GDM1 (cell line): ENCODE measurements at places on chromosomes 3 and 15.

- no peak for DNase-seq
These were observed 41.1 kb downstream of the TNFAIP8L3 start for GRCh38 chr15:51053571-51053970.

- no peak for DNase-seq
These were observed 31.4 kb upstream of the NOX5 start for GRCh38 chr15:68982976-68983563.

GRCh38 chr3:35183927-35184675, 455.2 kb upstream of the ARPP21 start:
- DNase-seq: no peak

GRCh38 chr15:88401996-88402656, 65.1 kb downstream of the MRPL46 start:
- DNase-seq: peak; percentile 64

DNA sequence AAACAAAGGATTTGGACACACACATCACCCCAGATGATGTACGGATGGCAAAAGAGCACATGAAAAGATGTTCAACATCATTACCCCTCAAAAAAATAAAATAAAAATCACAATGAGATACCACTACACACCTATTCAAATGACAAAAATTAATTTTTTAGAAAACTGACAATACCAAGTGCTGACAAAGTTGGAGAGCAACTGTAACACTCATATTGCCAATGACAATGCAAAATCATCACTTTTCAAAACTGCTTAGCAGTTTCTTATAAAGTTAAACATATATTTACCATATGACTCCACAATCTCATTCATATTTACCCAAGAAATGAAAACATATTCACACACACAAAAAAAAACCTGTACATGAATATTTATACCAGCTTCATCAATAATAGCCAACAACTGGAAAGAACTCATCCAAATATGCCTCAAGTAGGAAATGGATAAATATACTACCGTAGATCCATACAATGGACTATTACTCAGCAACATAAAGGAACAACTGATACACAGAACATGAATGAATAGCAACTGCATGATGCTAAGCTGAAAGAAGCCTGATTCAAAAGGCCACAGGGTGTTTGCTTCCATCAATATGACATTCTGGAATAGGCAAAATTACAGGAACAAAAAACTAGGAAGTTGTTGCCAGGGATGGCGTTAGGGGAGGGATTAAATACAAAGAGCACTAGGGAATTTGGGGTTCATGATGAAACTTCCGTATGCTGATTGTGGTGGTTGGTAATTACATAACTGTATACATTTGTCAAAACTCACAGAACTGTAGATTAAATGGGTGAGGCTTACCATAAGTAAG, 1.3 kb downstream of the FSIP1 start:
- no peak for DNase-seq

GRCh38 chr3:178202194-178202593, 334.0 kb upstream of the KCNMB2 start:
- peak; percentile 5 for DNase-seq

- no peak for DNase-seq
These were observed 536.8 kb downstream of the PYDC2 start for GRCh38 chr3:191997579-191998268.

- DNase-seq: no peak
These were observed 81.4 kb downstream of the MBNL1 start for GRCh38 chr3:152350139-152350538.

DNA sequence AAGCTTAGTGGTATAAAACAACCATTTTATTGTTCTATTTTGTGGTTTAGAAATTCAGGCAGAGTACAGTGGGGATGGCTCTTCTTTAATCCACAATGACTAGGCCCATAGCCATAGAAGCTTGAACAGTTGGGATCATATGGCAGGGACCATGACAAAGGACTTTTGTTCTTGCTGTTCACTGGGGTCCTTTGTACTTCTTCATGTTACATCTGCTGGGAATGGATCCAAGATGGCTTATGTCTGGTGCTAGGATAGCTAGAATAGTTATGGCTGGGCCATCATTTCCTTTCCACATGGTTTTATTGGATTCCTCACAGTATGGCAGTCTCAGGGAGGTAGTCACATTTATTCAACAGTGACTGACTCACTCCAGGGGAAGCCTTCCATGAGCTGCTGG, 427.9 kb upstream of the AGTR1 start:
- no peak for DNase-seq

GRCh38 chr3:193960487-193961274, 175.3 kb upstream of the HES1 start:
- no peak for DNase-seq

DNA sequence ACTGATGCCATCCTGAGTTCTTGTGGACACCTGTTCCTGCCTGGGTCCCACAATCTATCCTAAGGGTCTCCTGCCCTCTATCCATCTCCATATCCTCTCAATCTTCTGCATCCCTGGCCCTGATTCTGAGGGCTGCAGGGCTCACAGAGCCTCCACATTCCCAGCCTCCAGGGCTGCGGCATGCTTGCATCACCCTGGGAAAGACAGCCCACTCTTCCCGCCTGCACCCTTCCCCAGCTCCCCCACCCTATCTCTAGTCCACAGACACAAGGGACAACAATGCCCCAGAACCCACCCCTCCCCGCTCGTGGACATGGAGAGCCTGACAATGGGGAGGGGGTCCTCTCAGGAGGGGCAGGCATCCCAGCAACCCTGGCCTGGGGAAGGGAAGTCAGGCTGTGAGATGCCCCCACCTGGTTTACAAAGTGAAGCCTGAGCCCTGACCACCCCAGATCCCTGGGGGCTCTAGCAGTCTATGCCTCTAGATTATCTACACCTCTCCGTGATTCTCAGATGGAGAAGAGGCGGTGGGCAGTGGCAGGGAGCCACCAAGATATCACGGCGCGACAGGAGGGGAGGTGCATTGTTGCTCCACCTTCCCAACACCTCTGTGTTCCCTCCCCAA, 10.3 kb downstream of the SEMA3G start:
- DNase-seq: no peak

DNA sequence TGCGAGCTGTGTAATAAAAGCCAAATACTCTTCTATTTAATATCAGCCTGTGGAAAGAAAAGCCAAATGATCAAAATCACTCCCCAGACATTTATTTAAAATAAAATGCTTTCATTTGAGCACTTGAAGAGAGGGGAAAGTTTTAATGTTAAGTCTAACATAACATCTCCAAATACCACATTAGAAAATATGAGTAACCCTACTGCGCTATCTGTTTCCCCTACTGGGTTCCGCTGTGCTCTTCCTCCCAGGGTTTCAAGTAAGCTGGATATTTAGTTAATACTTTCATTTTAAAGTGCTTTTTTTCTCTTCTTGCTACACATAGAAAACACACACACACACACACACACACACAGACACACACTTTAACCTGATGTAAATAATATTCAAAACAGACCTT, 6.7 kb upstream of the VGLL4 start:
- DNase-seq: no peak

DNA sequence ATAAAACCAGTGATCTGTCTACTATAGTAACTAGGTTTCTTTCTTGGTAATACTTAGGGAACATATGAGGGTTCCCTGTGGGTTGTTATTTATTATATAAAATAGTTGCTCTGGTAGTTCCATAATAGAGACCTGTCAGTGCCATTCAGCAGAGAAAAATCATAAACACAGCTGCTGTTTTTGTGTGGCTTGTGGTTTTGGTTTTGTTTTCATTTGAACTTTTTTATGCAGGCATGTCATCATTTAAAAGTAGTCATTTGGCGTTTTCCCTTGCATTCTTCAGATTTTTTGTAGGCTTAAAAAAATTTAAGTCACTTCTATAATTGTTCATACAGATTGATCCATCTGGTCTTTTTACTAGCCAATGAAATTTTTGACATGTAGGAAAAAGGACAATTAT, 47.9 kb downstream of the PIK3CA start:
- DNase-seq: no peak

DNA sequence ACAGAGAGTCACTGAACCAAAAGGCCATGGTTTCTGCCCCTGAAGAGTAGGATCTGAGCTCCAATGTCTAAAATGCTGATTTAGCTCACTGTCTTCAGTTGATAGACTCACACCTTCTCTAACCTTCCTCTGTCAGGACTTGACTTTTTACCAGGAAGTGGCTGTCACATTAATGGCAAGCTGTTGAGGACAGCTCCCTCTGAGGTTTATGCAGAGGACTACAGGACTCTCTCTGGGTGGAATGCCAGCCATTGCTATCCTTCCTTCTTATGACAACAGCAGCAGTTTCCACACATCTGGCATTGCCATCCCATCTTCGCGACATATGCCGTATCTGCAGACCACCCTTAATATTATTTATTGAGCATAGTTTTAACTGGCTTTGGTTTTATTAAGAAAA, 103.8 kb upstream of the PRICKLE2 start:
- no peak for DNase-seq

- no peak for DNase-seq
These were observed 31.6 kb downstream of the TLNRD1 start for GRCh38 chr15:81032355-81032754.

DNA sequence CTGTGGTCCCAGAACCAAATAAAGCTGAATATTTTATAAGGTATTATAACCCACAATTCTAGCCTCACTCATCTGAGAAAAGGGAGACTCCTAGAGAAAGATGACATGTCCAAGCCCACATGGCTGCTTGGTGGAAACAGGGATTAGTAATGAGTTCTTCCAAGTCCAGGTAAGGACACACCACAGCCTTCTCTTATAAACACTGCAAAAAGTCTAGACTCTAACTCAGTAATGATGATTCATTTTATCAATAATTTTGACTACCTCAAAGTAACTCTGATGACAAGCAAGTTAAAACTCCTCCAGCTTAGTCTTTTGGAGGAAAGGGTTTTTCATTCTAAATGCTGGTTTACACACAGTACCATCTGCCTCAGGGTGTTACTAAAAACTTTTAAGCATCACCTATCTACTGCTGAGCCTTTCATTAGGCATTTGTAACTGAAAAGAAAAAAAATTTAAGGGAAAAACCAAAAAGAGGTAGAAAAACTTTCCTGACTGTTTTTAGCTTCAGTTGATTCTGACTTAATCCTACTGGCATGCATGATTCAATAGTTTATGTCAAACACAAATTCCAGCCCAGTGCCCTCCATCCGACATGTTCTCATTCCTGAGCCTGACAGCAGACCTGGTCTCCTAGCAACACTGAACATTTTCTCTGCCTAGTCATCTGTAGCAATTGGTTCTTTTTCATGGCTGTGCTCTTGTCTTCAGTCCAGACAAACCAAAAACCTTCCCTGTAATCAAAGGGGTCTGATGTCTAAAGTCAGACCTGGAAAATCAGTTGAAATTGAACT, 43.9 kb downstream of the P3H2 start:
- DNase-seq: no peak

GRCh38 chr3:46846624-46847542, 16.4 kb downstream of the MYL3 start:
- no peak for DNase-seq

- no peak for DNase-seq
These were observed 44.1 kb downstream of the RUBCN start for GRCh38 chr3:197692641-197693040.

DNA sequence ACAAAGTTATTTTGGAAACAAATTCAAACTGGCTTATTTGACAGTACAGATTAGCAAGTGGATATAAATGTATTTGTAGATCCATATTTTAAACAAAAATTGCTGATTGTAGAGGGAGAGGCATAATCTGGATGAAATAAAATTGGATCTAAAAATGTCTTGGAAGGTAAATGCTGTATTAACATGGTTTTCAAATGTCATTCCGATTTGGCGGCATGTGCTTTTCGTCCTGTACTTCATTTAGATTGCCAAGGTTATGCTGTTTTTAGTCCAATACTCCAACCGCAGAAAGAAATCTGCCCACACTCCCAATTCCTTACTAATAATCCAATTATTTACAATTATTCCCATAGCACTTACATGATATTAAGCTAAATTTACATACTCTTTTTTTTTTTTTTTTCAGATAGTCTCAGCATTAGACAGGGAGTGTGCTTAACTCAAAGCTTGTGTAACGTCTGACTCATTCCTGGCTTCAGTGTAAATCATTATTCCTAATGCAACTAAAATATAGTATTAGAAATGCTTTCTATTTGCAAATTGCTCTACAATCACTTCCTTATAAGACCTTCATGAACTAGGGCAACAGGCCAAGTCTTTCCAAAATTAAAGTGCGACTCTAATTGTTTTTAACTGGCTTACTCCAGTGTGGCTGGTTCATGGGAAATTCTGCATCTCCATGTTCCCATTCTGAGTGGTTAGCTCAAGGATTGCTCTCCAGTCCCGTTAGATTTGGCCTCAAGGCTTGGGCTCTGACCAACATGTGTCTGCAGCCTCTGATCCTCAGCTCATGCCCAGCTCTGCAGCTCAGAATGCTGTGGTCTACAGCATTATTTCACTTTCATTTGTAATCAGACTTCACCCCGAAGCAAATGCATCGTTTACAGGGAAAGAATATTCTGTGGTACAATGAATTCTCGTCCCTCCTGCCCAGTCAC, 103.9 kb downstream of the FBN1 start:
- DNase-seq: no peak

GRCh38 chr15:83435782-83436181, 11.4 kb upstream of the SH3GL3 start:
- no peak for DNase-seq

DNA sequence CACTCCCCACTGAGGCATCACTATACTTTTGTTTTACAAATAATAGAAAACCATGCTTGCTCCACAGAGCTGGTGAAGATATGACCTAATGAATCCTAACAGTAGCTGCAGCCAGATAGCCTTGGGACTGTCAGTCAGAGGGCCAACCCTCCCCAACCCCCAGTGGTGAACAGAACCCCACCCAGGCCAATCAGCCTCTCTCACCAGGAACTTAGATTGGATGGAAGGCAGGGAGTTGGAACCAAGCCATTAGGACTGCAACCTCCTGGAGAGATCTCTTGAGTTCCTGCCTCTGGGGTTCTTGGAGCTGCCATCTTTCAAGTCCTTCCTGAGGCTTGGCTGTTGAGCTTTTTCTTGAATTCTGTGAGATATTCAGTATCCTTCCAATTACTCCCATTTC, 3.0 kb upstream of the MRPS22 start:
- DNase-seq: no peak

DNA sequence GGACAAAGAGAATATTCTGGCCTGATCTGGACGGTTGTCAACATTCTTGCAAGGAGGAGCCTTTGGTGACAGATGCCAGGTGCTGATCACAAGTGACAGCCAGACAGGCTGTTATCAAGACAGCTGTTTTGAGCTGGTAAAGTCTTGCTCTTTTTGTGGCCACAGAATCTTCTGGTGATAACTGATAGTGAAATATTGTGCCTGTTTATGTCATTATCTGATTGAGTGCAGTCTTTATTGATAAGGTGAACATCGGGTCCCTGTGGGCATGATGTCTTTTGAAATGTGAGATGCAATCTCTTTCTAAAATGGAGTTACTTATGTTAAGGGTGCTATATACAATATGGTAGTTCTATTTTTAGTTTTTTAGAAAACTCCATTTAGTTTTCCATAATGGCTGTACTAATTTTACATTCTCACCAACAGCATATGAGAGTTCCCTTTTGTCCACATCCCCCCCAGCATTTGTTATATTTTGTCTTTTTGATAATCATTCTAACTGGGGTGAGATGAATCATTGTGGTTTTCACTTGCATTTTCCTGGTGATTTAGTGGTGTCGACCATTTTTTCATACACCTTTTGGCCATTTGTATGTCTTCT, 10.7 kb downstream of the CEP63 start:
- DNase-seq: no peak

- DNase-seq: no peak
These were observed 13.4 kb upstream of the LEKR1 start for GRCh38 chr3:156812521-156813335.

- DNase-seq: peak; percentile 25
These were observed 127.0 kb downstream of the KLHL25 start for GRCh38 chr15:85667491-85668424.

- DNase-seq: no peak
These were observed 14.4 kb downstream of the ALDH1L1 start for GRCh38 chr3:126166009-126166408.
